ENCODE measurements at places on chromosomes 4 and X.

GRCh38 chr4:68717999-68718398 is 47.5 kb upstream of the UGT2B15 start:
- no peak for DNase-seq
- no peak overlapping the region for H3K4me3 ChIP-seq
- H3K4me1 ChIP-seq = no peaks in the 10 kb centered on the region
- H3K27me3 ChIP-seq = no peaks in the 10 kb centered on the region
- H3K27ac ChIP-seq = no peak overlapping the region
- H3K36me3 ChIP-seq = no peaks in the 10 kb centered on the region

DNA sequence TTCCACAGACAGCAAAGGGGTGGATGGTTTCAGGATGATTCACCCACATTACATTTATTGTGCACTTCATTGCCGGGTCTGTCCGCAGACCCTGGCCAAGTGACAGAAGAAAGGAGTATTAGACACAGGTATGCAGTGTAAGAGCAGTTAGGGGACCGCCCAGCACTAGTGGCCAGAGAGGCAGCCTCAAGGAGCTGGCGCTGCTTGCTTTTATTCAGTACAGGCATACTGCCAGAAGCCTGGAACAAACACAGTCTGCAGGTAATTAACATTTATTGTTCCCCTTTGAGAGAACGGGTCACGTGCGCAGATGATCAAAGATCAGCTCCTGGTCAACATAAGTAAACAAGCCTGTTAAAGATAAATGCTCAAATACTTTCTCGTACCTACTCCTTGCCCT is 1639.0 kb upstream of the IGFBP7 start:
- H3K27ac ChIP-seq = no peak overlapping the region
- no peaks in the 10 kb centered on the region for H3K36me3 ChIP-seq
- no peak for DNase-seq
- H3K27me3 ChIP-seq = no peaks in the 10 kb centered on the region
- H3K4me3 ChIP-seq = no peak overlapping the region

DNA sequence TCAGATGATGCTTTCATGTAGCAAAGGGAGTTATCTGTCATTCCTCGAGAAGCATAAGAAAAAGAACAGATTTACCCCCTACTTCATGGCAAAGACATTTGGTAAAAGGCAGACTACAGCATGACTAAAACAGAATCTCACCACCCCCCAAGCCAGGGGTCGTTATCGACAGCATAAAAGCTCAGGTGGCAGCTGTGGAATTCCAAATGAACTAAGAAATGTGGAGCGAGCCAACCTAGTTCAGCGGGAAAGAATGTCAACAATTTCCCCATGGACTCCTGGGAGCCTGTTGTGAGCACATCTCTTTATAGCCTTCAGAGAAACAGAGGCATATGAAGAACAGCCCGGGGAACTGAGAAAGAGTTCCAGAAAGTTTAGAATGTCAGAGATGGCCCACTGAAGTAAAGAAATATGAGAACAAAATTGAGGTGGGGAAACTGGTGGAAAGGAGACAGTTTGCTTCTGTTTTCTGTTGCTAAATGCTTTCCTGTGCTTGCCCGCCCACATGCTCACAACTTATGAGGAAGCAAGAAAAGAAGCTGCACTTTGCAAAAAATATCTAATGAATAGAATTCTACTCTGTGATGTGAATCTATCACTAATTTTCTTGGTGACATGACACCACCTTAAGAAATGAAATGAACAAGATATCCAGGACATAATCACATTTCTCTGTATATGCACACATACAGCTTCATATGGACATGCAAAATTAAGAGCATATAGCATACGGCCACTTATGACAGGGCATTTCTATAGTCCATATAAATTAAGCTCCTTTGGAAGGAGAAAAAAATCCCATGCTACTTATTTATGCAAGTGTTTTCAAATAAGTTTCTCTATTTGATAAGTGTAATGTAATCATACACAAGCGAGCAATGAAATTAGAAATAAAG is 135.3 kb upstream of the MID1 start:
- no peaks in the 10 kb centered on the region for H3K4me1 ChIP-seq
- H3K4me3 ChIP-seq = no peak overlapping the region
- no peak for DNase-seq
- no peak overlapping the region for H3K27ac ChIP-seq

GRCh38 chrX:150616863-150617198 is 48.4 kb downstream of the MTM1 start:
- no peak for DNase-seq
- H3K27ac ChIP-seq = no peak overlapping the region
- no peak overlapping the region for H3K4me3 ChIP-seq
- peaks cover 2% of the 10 kb centered on the region for H3K4me1 ChIP-seq
- H3K36me3 ChIP-seq = peaks cover 49% of the 10 kb centered on the region
- no peaks in the 10 kb centered on the region for H3K27me3 ChIP-seq

GRCh38 chrX:10071451-10072144 is 85.2 kb upstream of the CLCN4 start:
- no peak for DNase-seq
- no peak overlapping the region for H3K4me3 ChIP-seq
- peaks cover 1% of the 10 kb centered on the region for H3K36me3 ChIP-seq
- H3K4me1 ChIP-seq = no peaks in the 10 kb centered on the region
- H3K27me3 ChIP-seq = no peaks in the 10 kb centered on the region

DNA sequence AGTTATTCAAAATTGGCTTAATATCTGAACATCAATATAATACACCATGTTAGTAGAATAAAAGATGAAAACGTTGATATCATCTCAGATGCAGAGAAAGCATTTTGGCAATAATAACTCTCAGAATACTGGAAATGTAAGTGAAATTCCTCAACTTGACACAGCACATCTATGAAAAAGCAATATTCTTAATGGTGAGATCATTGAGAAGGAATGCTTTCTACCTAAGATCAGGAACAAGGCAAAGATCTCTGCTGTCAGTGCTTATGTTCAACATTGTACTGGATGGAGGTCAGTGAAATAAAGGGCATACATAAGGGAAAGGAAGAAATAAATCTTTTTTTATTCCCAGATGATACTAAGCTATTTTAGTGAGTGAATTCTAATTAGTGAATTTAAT is 40.6 kb downstream of the MRPL1 start:
- DNase-seq = no peak
- H3K36me3 ChIP-seq = peaks cover 29% of the 10 kb centered on the region
- no peak overlapping the region for H3K4me3 ChIP-seq
- no peak overlapping the region for H3K27ac ChIP-seq
- peaks cover 5% of the 10 kb centered on the region for H3K4me1 ChIP-seq

DNA sequence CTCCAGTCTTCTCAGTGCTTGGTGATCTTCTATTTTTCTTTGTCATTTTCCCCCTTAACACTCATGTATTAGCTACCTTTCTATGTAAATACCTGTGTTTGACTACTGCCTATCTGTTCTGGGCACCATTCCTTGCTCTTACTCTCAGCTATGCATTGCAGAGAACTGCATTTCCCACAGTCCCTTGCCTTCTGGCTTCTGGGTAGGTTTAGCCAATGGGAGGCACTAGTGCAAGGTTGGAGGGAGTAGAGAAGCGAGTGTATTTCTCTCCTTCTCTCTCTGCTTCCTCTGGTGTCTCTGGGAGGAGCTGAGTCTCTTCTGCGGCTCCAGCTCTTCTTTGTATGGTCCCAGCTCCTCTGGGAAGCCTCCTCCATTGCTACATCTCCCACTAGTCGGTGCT is 50.5 kb downstream of the CWH43 start:
- H3K27ac ChIP-seq = no peak overlapping the region
- no peak overlapping the region for H3K4me3 ChIP-seq
- H3K27me3 ChIP-seq = peaks cover 14% of the 10 kb centered on the region
- no peaks in the 10 kb centered on the region for H3K4me1 ChIP-seq

DNA sequence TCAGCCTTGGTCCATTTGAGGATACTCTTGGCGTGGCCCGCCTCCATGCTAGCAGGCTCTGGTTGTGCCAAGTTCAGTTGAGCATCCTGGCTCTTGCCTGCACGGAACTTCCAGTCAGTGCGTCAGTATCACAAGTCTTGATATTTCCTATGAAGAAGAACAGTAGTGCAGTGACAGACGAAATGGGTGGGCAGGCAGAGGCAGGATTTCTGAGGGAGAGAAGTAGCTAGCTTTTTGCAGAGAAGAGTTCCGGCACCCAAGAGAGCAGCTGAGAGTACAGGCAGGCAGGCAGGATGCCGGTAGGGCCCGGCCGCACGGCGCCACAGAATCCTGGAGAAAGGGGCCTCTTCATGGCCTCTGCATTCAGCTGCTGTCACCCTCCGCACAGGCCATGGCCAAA is 56.1 kb upstream of the MSANTD1 start:
- peaks cover 20% of the 10 kb centered on the region for H3K36me3 ChIP-seq
- peak; percentile 18 for DNase-seq
- H3K4me3 ChIP-seq = peak overlapping the region; percentile 63
- H3K27ac ChIP-seq = peak overlapping the region; percentile 97
- H3K4me1 ChIP-seq = peaks cover 74% of the 10 kb centered on the region
- no peaks in the 10 kb centered on the region for H3K27me3 ChIP-seq

- no peak overlapping the region for H3K4me3 ChIP-seq
- no peak for DNase-seq
- H3K4me1 ChIP-seq = no peaks in the 10 kb centered on the region
- H3K27ac ChIP-seq = no peak overlapping the region
These were observed 142.5 kb downstream of the CHIC2 start for GRCh38 chr4:53921856-53922255.

GRCh38 chr4:128636906-128637305 is 172.6 kb upstream of the JADE1 start:
- peaks cover 4% of the 10 kb centered on the region for H3K27me3 ChIP-seq
- no peak overlapping the region for H3K4me3 ChIP-seq

Data from effector memory CD8-positive, alpha-beta T cell (primary cell).